Erythroblast (primary cell): ENCODE measurements at places on chromosomes 7 and 10.

- DNase-seq: no peak
These were observed 167.9 kb downstream of the LCOR start for GRCh38 chr10:96999987-97000386.

DNA sequence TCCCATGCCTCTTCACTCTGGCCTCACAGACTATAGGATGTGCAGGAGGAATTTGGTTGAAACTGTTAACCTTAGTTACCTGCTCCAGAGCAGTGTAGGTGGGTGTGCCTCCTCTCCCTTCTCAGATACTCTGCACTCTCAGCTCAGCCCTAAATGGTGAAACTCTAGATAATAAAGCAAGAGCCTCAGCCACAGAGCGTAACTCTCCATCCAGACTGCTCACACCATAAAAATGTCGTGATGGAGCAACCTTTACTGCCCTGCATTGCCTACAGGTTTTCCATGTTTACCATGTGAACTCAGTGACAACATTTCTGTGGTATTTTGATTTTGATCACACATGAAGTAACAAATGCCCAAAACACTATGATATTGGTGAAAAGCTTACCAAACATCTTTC, 227.7 kb downstream of the CREB5 start:
- no peak for DNase-seq

DNA sequence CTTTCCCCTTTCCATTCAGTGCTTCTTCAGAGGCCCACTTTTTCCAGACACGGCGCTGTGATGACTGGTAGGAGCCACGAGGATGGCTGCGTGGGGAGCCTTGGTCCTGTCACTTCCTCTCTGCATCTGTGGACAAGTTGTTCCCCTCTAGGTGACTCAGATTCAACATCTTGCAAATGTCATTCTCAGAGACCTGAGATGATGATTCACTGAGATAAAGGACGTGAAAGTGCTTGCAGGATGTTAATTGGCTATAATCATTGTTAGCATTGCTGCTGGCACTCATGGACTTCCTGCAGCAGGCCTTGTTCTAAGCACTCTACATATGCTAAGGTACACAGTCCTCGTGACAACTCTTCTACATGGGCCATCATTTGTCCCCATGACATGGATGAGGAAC, 489.8 kb upstream of the ZMIZ1 start:
- DNase-seq: no peak

DNA sequence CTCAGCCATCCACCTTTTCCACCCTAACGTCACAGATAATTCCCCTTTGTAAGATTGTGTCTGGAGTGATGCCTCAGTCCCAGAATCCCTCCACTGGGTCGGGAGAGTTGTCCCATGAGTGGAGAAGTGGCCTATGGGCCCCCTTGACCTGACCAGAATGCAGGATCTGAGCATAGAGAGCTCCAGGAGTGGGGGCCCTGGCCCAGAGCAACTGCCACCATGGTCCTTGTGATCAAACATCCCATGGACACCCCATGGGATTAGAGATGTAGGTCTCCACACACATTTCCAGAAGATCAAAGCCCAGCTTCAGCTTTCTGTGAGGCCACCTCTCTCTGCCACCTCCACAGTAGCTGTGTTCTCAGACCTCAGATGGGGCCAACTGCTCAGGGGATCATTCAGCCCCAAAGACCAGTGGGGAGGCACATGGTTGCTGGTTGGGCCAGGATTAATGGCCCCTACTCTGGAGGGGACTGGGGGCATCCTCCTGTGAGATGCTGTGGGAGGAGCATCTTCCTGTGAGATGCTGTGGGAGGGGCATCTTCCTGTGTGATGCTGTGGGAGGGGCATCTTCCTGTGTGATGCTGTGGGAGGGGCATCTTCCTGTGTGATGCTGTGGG, 28.5 kb upstream of the DPYSL4 start:
- no peak for DNase-seq

- DNase-seq: no peak
These were observed 119.1 kb upstream of the JCAD start for GRCh38 chr10:30178356-30178964.

DNA sequence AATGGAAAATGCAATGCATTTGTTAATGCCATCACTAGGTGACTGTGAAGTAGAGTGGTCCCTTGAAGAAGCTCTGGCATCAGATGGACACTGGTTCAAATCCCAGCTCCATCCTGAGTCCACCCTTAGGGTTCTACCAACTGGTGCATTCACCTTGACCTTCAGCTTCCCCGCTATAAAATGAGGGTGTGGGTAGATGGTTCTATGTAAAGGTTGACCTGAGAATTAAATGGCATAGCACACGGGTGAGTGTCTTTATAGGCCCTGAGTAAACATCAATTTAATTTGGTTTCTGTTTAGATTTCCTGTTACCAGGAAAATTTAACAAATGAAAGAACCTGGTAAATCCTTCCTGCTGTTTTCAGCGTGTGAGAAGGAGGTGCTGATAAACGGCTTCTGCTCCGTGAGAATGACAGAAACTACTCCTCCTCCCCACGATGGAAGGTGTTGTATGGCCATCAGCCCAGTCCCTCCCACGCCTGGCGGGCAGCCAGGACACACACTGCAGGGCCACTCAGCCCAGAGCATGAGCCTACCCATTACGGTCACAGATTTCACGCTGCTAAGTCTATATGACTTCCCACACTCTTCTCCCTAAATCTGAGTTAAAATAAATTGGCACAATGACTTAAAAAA, 210.1 kb downstream of the TNS3 start:
- peak; percentile 51 for DNase-seq

GRCh38 chr7:132871419-132871818, 210.5 kb downstream of the CHCHD3 start:
- DNase-seq: no peak

DNA sequence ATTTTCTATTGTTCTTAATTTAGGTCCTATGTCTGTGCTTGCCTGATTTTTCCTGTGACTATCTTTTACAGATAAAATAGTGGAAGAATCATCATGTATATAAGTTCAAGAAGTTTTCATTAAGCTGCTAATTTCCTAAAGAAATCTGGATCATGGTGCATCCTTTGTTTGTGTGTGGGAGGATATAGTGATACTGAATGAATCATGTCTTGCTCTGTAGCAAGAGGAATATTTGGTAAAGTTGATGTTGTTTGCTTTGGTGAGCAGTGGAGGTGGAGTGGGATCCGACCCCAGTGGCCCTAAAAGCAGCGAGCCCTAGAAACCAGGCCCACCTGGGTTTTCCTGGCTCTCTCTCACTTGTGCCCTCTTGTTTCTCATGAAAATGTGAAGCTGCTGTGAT, 83.7 kb downstream of the CCNY start:
- DNase-seq: no peak

DNA sequence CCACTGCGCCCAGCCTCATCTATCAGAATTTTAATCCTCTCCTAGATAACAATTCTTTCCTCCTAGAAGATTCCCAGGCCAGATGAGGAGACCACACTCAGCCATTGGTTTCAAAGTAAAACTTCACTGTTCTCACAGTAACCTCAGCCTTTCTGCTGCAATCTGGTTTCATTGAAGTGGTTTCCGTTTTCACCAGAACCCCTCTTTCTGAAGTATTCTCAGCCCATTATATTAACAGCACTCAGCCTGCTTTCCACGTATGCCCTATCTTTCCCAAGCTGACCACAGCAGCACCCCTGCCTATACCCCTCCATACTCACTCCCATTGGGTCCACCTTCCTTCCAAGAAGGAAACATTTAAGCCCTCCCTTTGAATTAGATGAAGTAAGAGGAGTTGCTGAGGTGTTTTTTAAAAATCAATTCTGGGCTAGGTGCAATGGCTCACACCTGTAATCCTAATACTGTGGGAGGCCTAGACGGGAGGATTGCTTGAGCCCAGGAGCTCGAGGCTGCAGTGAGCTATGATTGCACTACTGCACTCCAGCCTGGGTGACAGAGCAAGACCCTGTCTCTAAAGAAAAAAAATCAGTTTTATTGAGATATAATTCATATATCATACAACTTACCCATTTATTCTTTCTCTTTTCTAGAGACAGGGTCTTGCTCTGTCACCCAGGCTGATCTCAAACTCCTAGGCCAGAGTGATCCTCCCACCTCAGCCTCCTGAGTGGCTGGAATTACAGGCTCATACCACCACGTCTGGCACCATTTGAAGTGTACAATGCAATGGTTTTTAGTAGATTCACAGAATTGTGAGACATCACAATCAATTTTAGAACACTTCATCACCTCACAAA, 11.3 kb downstream of the PLAU start:
- no peak for DNase-seq

- peak; percentile 11 for DNase-seq
These were observed 29.9 kb upstream of the DDX50 start for GRCh38 chr10:68871105-68871711.

DNA sequence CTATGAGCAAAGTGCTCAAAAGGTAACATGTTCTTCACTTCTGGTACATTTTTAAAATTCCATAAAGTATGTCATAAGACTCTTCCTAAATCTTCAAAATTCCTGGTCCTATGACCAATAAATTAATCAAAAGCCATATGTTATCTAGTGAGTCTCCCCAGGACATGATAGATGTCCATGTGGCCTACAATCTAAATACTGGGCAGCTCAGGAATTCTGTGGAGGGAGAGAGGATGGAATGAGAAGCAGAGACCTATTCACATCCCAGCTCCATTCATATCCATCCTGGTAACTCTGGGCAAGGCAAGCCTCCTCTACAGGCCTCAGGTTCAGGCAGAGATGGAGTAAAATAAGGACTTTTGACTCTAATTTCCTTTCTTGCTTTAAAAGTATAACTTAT, 224.8 kb downstream of the MTERF1 start:
- DNase-seq: no peak

- DNase-seq: peak; percentile 13
These were observed 1.2 kb upstream of the SDHAF3 start for GRCh38 chr7:97116308-97116707.

GRCh38 chr10:28906934-28907333, 229.6 kb downstream of the BAMBI start:
- no peak for DNase-seq

DNA sequence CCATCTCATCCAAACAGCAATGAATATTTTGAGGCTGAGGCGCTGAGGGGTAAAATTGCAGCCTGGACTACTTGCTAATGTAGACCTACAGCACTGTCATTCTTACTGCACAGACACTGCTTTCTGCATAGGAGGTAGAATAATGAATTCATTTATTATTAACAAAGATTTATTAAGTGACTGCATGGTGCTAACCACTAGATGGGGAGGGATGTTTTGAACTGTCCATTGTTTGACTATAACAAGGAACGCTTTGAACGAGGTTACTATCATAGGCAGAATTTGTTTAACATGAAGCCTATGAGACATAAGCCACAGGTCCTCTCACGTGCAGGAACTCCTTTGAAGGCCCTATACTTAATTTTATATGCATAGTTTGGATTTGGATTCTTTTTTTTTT, 143.8 kb downstream of the CFTR start:
- DNase-seq: no peak

DNA sequence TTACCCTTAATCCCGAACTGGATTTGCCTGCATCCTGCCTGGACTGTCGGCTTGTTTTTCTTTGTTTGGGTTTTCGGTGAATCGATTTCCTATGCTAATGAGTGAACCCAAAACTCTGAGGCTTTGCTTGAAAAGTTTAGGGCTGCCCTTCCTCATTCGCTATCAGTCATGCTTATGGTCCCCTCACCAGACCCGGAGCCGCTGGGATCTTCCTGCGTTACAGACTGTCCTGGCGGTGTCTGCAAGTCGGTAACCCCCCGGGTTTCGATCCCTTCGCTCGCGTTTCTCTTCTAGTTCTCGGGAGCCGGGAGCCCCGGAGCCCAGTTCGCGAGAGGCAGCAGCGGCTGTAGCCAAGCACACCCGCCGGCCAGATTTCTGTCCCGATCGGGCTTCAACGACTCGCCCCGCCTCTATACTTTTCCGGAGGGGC, 2.2 kb downstream of the EMX2 start:
- DNase-seq: no peak

- DNase-seq: no peak
These were observed 56.7 kb upstream of the SDK1 start for GRCh38 chr7:3244241-3244814.

DNA sequence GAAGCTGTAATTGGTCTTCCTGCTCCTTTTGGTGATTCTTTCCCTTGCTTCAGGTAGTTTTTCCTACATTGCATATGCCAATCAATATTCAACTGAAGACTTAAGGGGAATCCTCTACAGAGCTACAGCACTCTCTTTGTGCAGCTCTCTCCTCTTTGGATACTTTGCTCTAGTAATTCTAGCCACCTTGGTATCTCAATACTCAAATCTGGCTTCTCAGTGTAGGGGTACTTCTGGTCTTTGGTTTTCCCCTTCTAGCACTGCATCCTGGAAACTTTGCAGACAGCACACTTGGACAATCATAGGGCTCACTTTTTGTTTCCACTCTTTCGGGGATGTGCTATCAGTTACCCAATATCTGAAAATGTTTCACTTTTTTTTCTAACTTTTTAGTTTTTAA, 9.9 kb downstream of the PHTF2 start:
- DNase-seq: no peak

- no peak for DNase-seq
These were observed 458.1 kb downstream of the HTR7 start for GRCh38 chr10:90399782-90400181.

DNA sequence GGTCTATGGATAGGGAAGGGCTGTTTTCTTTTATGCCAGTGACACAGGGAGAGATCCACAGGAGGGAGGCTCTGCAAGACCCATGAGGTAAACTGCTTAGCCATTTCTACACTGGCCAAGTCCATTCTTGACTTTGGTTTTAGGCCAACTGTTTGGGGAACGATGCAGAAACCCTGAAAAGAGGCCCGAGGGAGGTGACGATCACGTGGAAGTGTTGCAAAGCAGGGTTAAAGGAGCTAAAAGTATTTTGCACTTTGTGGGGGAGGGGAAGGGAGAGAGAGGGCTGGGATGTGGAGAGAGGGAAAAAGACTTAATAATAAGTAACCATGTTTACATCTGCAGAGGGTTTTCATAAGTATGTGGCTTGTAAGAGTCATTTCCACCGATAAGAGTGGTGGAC, 239.7 kb downstream of the EMX2 start:
- DNase-seq: no peak

GRCh38 chr7:42292991-42293521, 56.0 kb upstream of the GLI3 start:
- DNase-seq: no peak

- no peak for DNase-seq
These were observed 52.8 kb downstream of the COBL start for GRCh38 chr7:51263631-51264484.
